Heart right ventricle (tissue), 16 donors: ENCODE measurements at places on chromosomes 13 and 19.
A peak's percentile ranks its signal among the peaks of the same experiment; 100 is the strongest.

GRCh38 chr19:3984584-3984907 is 717 bp downstream of the EEF2 start:
- no peak for DNase-seq

DNA sequence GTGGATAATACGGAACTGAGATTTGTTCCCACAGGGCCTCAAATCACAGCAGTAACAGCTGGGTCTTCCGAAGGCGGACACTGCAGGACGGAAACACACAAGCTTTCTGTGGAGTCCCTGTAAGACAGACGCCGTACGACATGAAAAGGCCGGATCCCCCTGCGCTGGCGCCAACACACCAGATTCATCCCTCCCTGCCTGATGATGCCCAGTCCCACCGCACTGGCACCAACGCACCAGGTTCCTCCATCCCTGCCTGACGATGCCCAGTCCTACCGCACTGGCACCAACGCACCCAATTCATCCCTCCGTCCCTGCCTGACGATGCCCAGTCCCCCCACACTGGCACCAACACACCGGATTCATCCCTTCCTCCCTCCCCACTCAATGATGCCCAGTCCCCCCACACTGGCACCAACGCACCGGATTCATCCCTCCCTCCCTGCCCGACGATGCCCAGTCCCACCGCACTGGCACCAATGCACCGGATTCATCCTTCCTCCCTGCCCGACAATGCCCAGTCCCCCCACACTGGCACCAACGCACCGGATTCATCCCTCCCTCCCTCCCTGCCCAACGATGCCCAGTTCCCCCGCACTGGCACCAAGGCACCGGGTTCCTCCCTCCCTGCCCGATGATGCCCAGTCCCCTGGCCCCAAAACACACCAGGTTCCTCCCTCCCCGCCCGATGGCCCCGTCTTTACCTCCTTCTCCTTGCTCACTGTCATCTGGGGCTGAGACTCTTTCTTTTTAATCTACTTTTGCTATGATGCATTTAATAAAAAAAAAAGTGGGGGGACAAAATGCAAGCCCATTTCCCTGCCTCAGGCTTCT is 55.1 kb downstream of the RASA3 start:
- DNase-seq: no peak

GRCh38 chr19:40974633-40975037 is 16.4 kb upstream of the CYP2B6 start:
- peak; percentile 39 for DNase-seq

DNA sequence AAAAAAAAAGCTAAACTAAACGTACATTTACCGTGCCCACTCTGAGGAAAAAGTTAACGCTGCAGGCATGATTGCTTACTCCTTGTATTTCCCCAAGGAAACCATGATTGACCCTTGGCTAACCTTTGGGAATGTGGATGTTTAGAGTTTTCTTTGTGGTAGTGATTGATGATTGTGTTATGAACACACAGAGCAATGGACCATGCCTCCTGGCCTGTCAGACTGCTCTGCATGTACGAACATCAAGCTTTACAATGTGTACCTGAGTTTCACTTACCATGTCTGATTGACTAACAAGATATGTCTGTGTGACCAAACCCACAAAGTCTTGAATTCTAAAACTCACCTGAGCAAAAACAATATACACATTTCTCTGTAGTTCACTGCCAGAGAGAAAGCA is 35.1 kb downstream of the MYCBP2 start:
- DNase-seq: no peak

DNA sequence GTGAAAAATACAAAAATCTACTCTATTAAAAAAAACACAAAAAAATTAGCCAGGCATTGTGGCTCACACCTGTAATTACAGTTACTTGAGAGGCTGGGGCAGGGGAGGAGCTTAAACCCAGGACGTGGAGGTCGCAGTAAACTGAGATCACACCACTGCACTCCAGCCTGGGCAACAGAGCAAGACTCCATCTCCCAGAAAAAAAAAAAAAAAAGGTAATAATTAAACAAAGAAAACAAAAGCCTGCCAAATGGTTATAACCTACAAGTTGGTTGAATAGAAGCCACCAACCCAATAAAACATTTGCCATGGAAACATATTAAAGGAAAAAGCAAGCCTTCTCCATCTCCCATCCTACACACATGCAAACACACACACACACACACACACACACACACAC is 255.2 kb downstream of the ITGBL1 start:
- no peak for DNase-seq

- DNase-seq: no peak
Observed at GRCh38 chr19:54193011-54193410, 1.9 kb downstream of the TSEN34 start.
